NCI-H187 treated with DMSO at 0.1 percent for 48 hours (cell line): ENCODE measurements at places on chromosomes 7 and 10.

- DNase-seq, result no peak
These were observed 38.2 kb downstream of the PPP1R3A start for GRCh38 chr7:113880559-113880958.

DNA sequence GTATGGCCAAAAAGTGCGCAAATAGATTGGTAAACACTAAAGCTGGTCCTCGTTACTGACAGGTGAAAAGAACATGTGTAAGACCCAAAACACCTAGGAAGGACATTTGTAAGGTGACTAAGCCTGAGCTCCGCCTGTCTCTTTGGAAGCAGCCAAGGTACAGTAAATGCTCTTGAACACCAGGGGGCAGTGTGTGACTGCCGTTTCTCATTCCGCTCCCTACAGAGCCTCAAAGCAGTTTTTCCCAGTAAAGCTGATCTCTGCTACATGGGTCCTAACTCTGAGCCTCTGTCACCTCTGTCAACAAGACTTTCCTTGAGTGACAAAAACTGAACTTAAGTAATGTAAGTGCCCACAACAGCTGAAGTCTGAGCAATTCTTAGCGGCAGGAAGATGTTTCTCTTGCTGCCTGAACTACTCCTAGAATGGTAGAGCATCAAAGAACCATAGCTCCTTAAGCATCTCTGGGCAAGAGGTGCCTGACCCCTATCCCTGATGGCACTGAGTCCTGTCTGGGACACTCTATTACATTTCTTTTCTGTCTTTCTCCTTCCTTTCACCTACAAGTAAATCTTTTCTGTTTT is 238.0 kb upstream of the INHBA start:
- no peak for DNase-seq

GRCh38 chr10:72355214-72355555 is 466 bp upstream of the DNAJB12 start:
- DNase-seq, result no peak

DNA sequence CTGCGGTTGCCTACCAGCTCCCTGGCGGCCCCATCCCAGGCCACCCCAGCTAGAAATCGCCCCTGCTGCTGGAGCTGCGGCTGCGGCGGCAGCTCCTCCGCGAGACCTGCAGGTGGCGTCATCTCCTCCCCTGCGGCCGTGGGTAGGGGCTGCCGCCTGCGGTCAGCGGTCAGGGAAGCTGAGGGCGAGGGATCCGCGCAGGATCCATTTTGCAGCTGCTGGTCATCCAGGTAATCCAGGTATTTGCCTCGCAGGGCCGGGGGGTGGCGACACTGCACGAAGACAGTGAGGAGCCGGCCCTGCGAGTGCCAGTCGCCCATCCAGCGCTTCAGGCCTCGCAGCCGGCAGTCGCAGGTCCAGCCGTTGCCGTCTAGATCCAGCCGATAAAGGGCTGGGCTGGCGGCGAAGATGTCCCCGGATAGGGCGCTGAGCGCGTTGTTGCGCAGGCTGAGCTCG is 1.5 kb downstream of the TRIL start:
- DNase-seq, result no peak

- no peak for DNase-seq
These were observed 30.6 kb upstream of the PFKFB3 start for GRCh38 chr10:6171881-6172695.

DNA sequence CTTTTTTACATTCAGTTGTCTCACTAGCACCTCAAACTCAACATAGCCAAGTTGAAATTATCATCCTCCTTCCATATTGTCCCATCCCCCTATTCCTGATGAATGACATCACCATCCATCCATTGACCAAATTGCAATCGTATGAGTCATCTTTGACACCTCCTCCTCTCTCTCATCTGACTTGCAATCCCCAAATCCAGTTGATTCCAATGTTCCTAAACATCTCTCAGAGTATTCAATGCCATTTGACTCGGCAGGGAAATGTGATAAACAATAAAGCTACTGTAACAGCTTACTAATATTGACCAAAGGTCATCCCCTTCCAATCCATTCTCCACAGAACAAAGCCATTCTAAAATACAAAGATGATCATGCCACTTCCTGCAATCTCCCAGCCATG is 1047.8 kb downstream of the NRG3 start:
- no peak for DNase-seq

DNA sequence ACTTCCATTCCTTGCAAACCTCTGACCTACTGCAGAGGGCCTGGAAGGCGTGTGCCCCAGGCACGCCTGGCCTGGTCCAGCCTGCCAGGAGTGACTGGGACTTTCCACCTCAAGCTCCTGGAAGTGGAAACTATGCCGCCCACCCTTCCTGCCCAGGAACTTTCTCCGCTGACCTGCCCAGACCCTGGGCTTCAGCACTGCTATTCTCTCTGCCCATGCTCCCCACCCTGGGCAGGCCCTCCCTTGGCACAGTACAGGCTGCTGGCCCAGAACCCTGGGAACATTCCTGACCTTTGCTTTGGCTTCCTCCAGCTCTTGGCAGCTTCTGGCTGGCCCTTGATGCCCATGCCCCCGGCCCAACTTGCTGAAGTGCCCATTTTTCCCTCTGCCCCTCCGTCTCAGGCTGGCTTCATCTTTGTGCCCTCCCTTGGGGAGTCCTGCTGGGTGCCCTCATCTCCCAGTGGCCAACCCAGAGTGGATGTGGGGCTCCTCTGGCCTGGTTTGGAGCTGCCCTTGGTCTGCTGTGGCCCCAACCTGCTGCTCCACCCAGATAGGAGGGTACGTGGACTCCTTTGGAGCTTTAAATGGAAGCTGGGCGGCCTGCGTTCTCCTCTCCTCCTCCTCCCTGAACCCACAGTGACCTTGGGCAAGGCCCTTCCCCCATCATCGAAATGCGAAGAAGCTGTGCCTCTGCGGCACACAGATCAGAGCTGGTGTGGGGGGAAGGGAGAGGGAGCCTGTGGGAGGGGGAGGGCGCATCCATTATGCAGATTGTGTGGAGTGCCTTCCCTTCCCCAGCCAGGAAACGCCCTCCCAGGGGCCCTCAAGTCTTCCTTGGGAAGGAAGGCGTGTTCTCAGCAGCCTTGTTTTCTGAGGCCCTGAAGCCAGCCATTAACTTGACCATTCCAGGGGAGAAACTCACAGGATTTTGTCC is 3.4 kb downstream of the MMRN2 start:
- no peak for DNase-seq

GRCh38 chr7:127895814-127896280 is 135.4 kb downstream of the LRRC4 start:
- DNase-seq, result no peak

DNA sequence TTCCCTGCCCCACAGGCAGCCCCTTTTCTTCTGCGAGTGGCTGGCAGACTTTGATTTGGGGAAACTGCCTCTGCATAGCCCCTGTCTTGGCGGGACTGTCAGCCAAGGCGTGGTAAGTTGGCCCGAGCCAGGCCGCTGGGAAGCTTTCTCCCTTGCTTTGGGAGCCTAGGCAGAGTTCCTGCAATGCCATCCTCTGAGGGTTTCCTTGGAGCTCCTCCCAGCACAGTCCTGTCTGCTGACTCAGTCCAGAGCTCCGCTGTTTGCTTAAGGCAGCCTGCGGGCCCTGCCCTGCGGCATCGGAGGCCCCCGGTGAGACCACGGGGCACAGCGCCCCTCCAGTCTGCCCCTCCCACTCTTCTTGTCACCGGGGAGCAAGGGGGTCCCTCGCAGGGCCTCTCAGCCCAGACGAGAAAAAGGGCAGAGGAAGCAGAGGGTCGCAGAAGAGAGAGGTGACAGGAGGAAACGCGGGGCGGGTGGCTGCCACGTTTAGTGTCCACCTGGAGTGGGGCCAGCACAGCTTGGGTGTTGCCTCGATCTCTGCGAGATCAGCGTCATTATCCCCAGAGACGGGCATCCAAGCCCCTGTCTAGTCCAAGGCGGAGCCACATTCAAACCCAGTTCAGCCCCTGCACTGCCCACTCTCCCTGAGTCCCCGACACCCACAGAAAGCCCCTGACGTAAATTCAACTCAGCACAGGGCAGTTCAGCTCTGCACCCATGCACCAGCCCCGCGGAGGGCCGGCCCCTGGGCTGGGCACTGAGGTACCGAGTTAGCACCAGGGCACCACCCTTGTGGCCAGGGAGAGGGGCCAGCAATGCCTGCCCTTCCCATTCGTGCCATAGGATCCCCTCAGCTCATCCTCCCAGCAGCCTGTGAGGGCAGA is 59.0 kb upstream of the CHST15 start:
- no peak for DNase-seq

GRCh38 chr7:131586759-131587158 is 30.3 kb upstream of the PODXL start:
- DNase-seq, result no peak
